CD4-positive, alpha-beta T cell (primary cell): ENCODE measurements at places on chromosomes 16 and 17. TPM values are rescaled to one million over a fixed set of nuclear protein-coding genes. Genes with fewer than 3 reads are reported as not detected.

DNA sequence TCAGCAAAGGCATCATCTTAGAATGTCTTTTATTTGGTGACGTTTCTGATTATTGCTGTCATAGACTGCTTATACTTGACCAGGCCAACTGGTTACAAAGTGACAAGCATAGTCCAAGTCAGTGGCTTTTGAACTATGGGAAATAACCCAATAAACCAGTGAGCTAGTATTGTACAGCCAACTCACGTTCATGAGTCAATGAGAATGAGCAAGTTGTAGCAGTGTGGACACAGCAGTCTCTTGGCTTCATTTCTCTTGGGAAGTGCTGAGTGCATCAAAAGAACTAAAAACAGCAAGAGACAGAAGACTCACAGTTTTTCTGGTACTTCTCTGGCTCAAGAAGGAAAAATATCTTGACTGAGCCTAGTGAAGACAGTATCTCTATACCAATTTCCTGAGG lies 36.9 kb upstream of the CRISPLD2 start:
- no peak for DNase-seq

DNA sequence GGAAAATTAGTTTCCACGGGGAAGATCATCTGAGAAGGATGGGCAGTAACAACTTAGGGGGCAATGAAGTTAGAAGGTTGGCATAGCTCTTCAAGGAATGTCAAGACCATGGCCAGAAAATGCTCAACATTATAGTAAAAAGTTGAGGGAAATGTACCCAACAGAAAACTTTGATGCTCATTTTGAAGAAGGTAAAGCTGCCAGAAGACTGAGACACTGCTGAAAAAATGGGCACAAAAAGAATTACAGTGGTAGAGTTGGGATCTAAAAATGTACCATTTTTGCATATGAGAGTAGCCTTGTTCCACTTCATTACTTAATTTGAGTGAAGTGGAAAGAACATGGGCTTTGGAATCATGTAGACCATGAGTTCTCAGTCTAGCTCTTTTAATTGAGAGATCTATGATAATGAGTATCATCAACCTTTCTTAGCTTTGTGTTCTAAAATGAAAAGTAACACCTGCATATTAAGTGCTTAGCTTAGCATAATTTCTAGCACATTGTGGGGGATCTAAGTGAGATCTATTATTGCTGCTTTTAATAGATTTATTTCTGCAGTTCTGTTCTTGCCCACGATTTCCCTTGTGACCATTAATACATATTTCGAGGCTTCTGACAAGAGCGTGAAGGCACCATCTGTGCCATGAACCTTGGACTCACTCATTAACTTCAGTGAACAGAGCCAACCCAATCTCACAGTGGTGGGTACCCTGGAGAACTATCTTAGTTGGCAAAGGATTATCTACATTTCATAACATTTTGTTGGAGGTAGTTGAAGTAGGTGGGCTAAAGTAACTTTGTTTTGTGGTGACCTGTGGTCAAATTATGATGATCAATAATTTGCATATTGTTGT lies 3.0 kb downstream of the NACA2 start:
- DNase-seq, result no peak

- DNase-seq, result no peak
These were observed 389.0 kb upstream of the CDH11 start for GRCh38 chr16:65510850-65511249.

DNA sequence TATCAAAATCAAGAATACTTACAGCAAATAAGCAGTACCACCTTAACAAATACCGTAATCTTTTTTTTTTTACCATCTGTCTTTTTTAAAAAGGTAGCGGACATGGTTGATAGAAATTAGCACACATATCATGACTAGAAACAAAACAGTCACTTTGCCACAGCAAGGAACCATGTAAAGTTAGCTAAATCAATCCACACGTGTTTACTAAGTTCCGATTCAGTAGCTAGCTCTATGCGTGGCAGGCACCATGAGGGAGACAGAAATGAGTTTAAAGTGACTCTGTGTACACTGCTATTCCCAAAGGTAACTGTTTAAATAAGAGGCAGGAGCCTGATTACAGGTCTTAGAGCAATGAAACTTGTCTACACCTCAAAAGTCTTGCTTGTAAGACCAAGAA lies 108.6 kb downstream of the XYLT1 start:
- no peak for DNase-seq

- no peak for DNase-seq
These were observed 68.5 kb downstream of the CDC27 start for GRCh38 chr17:47120521-47121095.

DNA sequence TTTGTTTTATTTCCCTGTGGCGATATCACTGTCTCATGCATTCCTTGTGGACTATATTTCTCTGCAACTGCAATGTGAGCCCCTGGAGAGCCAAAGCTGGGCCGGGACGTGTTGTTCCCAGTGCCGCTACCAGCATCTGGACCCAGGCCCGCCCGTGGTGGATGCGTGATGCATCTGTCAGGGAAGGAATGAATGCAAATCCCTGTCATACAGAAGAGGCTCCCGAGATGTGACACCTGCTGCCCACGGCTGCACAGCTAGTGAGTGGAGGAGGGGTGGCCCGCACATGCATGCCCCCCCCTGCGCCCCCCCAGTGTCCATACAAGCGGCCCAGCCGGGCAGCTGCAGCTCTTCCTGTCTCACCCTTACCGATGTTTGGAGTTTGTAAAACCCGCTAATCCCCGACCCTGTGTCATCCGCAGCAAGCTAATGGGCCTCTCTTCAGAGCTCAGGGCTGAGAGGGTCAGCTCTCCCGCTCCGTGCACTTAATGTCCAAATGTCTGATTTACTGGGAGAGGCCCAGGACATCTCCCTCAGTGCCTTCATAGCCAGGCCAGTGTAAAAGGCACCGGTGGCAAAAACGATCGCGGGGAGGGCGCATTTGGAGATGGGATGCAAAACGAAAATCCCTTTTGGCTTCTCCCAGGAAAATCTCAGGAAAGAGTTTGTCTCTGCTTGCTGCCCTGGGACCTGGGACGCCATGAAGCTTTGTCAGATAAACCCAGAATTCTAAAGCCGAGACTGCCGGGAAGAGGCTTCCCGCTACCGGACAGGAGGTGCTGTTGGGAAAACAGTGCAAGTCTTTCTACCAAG lies 91.8 kb downstream of the FOXL1 start:
- DNase-seq, result no peak

- DNase-seq, result no peak
These were observed at the start of gene PRSS21 for GRCh38 chr16:2816751-2817339. TSS of gene PRSS21 (plus strand) at chr16:2817237. CDS start at chr16:2817269, 32 bp downstream.

DNA sequence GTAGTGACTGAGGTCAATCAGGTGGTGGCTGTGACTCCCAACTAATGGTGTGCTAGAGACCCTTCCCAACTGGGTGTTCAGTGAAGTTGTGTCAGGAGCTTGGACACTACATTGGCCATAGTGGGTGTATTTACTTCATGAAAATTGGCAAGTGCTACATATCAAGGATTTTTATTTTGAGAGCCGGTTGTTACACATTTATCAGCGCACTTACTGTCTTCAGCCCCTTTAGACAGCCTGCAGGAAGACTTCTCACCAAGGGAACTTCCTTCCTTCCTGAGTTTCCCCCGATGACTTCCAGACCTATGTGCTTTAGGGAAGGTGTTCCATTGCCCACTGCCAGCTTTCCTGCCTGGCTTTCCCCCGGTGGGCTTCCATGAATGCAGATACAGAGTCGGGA lies 261.2 kb downstream of the CBLN1 start:
- no peak for DNase-seq

- DNase-seq, result no peak
These were observed 167.5 kb downstream of the CDK5R1 start for GRCh38 chr17:32654324-32654723.

DNA sequence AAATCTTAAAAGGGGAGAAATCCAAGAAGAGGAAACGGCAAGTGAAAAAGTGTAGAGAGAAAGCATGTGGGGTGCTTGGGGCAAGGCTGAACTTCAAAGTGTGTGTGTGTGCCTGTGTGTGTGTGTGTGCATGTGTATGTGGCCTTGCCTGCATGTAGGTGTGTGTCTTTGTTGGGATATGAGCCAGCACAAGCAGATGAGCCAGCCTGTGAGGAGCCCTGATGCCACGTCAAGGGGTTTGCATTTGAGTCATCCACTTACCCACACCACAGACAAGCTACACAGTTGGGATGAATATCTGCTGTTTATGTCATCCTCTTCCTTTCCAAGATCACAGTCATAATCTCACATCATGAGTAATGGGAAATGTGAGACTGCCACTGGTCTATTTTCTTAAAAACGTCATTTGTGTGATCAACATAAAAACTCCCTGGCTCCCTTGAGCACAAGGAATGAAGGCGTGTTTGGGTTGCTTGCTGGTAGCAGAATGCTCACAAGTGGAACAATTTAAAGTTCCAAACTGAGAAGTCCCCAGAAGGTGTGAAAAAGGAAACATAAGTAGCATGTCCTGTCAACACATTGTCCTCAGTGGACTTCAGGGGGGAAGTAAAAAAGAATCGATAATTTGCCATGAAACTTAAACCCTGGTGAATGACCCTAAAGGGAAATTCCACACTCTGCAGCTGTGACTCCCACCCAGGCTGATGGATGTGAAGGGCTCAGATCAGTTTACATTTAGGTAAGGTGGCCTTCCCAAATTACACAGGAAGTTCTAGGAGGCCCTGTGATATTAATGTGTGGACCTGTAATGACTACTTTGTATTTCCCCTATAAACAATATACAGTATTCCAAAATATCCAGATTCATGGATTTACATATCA lies 14.7 kb downstream of the KCTD19 start:
- no peak for DNase-seq

DNA sequence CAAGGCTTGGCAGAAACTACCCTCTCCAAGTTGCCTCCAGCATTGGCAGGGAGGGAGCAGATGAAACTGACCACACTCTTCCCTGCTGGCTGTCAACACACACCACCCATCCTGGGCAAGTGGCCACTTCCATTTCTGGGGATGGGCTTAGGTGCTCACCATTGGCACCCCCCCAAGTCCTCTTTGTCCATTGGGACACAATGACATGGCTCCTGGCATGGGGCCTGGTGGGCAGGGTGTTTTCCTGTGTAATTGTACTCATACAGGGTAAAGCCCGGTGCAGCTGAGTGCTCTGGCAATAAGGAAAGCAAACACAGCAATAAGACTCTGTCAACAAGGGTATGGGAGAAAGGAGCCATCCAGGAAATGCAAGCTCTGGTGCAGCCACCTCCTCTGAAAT lies 22.6 kb downstream of the SCNN1B start:
- DNase-seq, result no peak

- DNase-seq, result no peak
These were observed 152.1 kb upstream of the RPL38 start for GRCh38 chr17:74051348-74051747.

GRCh38 chr16:78749745-78750268 lies 650.4 kb downstream of the WWOX start:
- DNase-seq, result no peak

DNA sequence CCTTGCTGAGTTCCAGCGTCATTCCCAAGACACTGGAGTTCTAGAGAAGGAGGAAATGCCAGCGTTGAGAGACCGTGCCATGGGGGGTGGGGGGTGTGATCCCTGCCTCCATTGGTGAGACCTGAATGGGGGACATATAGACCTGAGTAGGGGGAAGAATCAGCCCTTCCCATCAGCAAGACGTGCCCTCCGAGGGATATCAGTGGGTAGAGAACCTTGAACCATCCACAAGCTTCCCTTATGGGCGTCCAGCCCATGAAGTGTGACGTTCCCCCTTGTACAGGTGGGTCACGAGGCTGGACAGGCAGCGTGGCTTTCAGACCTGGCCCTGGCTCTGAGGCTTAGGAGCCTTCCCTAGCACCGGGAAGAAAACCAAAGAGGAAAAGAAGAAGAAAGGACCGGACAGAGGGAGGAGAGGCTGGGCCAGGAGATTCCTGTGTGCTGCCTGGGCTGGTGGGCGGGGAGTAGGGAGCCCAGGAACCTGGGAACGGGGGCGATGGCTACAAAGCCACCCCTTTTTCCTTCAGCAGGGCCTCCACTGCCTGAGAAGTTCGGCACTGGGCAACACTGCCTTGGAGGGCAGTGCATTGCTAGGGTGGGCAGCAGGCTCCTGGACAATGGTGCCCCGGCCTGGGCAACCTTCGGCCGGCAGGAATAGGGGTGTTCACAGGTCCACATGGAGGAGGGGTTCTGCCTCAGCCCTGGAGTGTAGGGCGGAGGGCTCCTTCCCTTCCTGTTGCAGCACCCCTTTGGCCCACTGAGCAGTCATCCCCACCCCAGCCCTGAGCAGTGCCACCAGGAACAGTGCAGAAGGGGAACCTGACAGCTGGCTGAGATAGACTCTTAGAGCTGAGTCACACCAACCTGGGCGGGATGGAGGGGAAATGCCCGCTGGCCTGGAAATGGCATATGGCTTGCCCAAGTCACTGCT lies 7.2 kb downstream of the RAB11FIP4 start:
- DNase-seq, result no peak

GRCh38 chr17:31371511-31372097 lies 19.9 kb upstream of the RAB11FIP4 start:
- no peak for DNase-seq

- DNase-seq, result no peak
These were observed 75.8 kb upstream of the MED13 start for GRCh38 chr17:62140836-62141235.

DNA sequence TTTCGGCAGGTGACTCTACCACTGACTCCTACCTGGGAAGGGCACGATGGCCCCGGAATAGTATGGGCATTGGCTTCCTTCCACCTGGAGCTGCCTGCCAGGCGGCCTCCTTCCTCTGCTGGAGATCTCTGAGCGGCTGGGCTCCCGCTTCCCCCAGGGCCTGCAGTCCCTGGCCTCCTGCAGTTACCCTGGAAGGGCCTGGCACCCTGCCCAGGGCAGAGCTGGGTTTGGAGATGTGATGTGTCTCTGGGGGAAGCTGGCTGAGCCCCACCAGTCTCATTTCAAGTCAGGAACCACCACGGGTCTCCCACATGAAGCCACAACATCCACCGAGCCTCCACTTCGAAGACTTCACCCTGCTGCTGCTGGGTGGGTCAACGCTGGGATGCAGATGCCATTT lies 97.9 kb downstream of the IRF8 start:
- DNase-seq, result no peak

- no peak for DNase-seq
These were observed 47.6 kb upstream of the MGAT5B start for GRCh38 chr17:76820561-76820960.

GRCh38 chr17:48159232-48159631 lies 51.7 kb downstream of the SNX11 start:
- no peak for DNase-seq

CDC6 gene
- 1.0 TPM for total RNA-seq

ATXN2L gene
- total RNA-seq, result 304 TPM

PGS1 gene
- 40.9 TPM for total RNA-seq

CLDN9 gene
- total RNA-seq, result not detected

KCNH6 gene
- total RNA-seq, result not detected

KLHL10 gene
- not detected for total RNA-seq

DYNLRB2 gene
- not detected for total RNA-seq

DHX8 gene
- total RNA-seq, result 88.8 TPM

MVP gene
- 118 TPM for total RNA-seq

EPN3 gene
- total RNA-seq, result not detected

IRX3 gene
- total RNA-seq, result not detected

KRTAP4-8 gene
- not detected for total RNA-seq

KRTAP1-5 gene
- not detected for total RNA-seq
